ENCODE measurements at places on chromosomes 12 and 14.

GRCh38 chr12:102602521-102602920, 122.2 kb upstream of the IGF1 start:
- DNase-seq: no peak

GRCh38 chr12:114687802-114688201, 3.8 kb upstream of the TBX3 start:
- no peak for DNase-seq

- DNase-seq: peak; percentile 82
Observed at GRCh38 chr12:117333331-117333881, 28.0 kb downstream of the NOS1 start.

GRCh38 chr12:62006076-62006732, 254.0 kb upstream of the USP15 start:
- no peak for DNase-seq

- DNase-seq: no peak
Observed at GRCh38 chr14:75871181-75871880, 110.5 kb downstream of the TGFB3 start.

DNA sequence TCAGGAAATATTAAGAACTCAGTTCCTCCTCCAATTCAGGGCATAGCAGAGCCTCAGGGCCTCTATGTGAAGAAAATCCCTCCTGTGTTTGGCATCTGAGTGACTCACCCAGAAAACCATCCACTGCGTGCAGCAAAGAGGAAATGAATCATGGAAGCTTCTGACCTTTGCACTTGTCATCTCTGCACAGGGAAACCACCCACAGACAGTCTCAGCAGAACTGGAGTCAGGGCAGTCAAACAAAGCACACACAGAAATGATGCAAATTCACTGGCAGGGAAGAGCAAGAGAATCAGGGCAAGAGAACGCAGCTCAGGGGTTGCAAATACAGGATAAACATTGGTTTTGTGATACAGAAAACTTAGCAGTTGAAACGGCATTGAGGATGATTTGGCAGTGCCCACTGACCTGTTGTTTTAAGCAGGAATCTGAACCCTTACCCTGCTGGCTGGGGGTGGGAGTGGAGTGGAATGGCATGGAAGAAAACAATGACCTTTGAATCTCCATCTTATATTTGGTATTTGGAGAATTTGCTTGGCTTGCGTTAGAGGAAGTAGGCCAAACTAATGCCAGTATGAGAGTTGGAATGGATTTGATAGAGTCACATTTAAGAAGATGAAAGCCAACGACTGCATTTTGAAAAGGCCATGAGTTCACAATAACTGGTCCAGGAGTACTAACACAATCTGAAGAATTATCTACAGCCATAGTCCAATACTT, 53.5 kb downstream of the PHLDA1 start:
- no peak for DNase-seq

GRCh38 chr14:46651526-46652144, at the start of gene RPL10L:
Gene RPL10L, minus strand, starts transcription at chr14:46651781. Its CDS starts 45 bp downstream, at chr14:46651736.
- no peak for DNase-seq

- DNase-seq: no peak
Observed at GRCh38 chr12:131986361-131986760, 36.6 kb downstream of the EP400 start.

DNA sequence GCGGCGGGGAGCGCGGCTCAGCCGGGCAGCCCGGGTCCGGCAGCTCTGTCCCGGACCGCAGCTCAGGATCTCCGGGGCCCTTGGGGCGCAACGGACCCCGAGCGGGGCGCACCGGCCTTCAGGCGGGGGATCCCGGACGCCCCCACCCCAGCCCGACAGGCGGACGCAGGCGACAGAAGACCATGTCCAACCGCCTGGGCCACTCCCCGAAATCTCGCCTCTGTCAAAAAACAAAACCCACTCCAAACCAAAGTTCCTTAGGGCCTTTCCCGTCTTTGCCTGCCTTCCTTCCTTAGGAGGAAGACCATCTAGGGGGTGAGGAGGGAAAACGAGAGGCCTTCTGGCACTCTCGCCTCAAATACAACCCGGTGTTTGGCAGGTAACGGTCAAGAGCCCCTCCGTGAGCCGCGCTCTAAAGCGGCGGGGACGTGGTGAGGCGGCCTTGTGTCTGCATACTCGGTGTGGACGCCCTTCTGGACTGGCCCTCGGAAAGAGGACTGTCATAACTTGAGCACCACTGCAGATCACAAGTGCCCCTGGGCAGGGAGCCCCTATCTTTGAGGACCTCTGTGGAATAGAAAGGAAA, 604 bp downstream of the HCFC2 start:
- no peak for DNase-seq

- no peak for DNase-seq
Observed at GRCh38 chr12:72658615-72659014, 386.4 kb downstream of the TRHDE start.

- no peak for DNase-seq
Observed at GRCh38 chr12:65277994-65278575, 398 bp upstream of the MSRB3 start.

GRCh38 chr14:102732924-102733323, 44.3 kb upstream of the TRAF3 start:
- DNase-seq: peak; percentile 43

GRCh38 chr12:53160673-53161072, 19.8 kb upstream of the ZNF740 start:
- DNase-seq: no peak
